ENCODE measurements at places on chromosomes 16 and 17.
A peak's percentile ranks its signal among the peaks of the same experiment; 100 is the strongest.

GRCh38 chr17:72301887-72302286 is 181.1 kb downstream of the SOX9 start:
- DNase-seq, result no peak

- no peak for DNase-seq
Observed at GRCh38 chr16:84597931-84598351, 19.9 kb downstream of the COTL1 start.

- no peak for DNase-seq
Observed at GRCh38 chr17:58303971-58304749, 23.4 kb upstream of the MPO start.

DNA sequence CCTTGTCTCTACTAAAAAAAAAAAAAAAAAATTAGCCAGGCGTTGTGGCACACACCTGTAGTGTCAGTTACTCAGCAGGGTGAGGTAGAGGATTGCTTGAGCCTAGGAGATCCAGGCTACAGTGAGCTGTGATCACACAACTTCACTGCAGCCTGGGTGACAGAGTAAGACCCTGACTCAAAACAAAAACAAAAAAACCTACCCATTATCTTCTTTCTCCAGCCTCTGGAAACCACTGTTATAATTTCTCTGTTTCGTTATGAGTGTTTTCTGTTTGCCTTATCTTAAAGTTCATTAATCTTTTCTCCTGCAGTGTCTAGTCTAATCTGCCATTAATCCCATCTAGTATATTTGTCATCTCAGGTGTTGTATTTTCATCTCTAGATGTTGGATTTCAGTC is 18.6 kb upstream of the CLTC start:
- no peak for DNase-seq

GRCh38 chr17:46742565-46743270 is 75.8 kb downstream of the WNT3 start:
- no peak for DNase-seq

- DNase-seq, result peak; percentile 77
Observed at GRCh38 chr17:32141258-32141657, 1.0 kb upstream of the RHOT1 start.

Data from tibial nerve (tissue), 4 donors.